ENCODE measurements at places on chromosomes 6 and 20.
A peak's percentile ranks its signal among the peaks of the same experiment; 100 is the strongest.

DNA sequence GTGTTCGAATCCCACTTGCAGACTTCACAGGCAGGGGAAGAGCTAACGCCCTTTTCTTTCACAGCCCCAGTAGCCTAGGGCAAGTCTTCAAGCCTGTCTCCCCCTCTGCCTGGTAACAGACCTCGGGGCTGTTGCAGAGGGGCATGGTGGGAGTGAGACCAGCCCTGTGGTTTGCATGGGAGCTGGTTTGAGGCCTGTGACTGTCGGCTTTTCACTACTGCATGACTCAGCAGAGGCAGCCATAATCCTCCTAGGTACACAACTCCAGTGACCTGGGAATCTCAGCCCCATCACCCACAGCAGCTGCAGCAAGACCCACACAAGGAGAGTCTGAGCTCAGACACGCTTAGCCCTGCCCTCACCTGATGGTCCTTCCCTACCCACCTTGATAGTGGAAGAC lies 55.3 kb upstream of the POPDC3 start:
- DNase-seq = no peak

DNA sequence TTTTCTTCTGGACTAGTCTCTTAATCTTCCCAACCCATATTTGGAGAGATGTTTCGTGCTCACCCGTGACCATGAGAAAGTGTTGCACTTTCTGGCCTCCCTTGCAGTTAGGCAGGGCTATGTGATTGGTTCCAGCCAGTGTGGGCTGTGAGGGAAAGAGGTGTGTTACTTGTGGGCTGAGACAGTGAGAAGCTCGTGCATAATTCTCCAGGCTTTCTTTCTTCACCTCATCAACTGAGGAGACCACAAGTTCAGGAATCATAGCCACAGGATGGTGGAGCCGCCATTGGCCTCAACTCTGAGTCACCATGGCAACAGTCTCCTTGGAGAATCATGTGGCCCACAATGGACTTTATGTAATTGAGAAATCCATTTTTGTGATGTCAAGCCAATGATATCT lies 57.5 kb upstream of the FUCA2 start:
- DNase-seq = peak; percentile 68

- peak; percentile 29 for DNase-seq
Measured at GRCh38 chr6:143844006-143844405, 868 bp downstream of the LTV1 start.

DNA sequence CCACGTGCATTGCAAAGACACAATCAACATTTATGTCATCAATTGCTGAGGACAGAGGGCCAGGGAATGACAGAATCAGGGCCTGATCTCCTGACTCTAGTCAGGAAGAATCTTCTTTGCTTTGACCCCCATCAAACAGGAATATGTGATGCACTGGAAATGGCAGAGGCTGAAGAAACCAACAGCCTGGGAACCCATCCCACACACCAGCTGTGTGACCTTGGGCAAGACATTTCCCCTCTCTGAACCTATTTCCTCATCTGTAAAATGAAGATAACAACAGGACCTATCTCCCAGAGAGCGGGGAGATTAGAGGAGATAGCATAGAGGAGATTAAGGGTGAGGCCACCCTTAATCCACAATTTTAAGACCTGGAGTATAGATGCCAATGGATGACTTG lies 1.5 kb downstream of the HNF4A start:
- DNase-seq = no peak

DNA sequence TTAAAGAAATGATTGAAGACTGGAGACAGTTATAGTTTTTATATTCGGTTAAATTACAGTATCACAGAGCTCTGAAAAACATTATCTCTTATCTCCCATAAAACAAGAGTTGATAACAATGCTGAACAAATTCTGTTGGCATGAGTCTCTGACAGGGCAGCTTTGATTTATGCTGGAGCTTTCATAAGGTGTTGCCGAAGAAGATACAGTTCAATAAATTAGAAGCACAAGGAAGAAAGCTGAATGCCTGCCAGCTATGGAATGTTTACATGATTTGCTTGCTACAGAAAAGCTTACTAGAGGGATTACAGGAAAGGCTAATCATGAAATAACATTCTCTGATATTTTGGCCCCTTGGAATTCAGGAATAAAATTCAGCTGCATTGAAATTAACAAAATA lies 431.9 kb upstream of the GJE1 start:
- DNase-seq = no peak

DNA sequence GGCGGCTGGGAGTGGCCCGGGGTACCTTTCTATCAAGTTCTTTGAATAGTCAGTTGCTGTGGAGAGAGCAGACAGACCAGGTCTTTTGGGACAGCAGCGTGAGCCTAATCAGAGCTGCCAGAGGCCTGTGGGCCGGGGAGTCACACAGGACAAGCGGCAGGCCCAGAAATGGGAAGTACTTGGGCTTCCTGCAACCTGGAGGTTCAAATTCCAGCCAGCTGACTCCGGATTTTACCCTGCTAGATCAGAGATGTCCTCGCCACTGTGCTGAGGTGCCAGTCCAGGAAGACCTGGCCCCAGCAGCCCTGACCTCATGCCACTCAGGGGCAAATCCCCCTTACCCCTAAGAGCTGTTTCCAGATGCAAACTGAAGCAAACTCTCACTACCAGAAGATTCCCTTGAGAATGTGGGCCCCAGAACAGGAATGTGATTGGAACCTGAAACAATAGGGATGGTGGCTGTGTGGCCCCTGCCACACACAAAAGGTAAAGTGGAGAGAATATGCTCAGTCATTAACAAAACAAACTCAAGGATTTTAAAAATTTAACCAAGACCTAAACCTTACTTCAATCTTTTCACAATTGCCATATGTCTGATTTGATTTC lies 9.7 kb downstream of the BEND3 start:
- peak; percentile 46 for DNase-seq

DNA sequence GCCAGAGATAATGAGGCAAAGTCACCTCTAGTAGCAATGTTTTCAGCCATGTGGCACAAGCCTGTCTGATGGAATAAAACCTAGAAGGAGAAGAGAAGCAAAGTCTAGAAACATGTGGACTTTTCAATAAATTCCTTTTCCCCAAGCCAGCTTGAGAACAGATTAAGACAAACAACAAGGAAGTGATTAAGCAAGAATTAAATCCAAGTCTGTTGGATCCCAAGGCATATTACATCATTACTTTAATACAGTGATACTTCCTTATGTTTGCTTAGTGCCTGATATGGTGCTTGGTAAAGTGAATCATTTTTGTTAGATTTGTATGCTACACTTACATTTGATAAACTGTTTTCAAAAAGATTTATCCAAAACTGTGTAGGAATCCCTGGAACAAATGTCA lies 260.3 kb upstream of the FAM83B start:
- DNase-seq = no peak

GRCh38 chr6:154187714-154188113 lies 148.7 kb downstream of the OPRM1 start:
- DNase-seq = no peak

DNA sequence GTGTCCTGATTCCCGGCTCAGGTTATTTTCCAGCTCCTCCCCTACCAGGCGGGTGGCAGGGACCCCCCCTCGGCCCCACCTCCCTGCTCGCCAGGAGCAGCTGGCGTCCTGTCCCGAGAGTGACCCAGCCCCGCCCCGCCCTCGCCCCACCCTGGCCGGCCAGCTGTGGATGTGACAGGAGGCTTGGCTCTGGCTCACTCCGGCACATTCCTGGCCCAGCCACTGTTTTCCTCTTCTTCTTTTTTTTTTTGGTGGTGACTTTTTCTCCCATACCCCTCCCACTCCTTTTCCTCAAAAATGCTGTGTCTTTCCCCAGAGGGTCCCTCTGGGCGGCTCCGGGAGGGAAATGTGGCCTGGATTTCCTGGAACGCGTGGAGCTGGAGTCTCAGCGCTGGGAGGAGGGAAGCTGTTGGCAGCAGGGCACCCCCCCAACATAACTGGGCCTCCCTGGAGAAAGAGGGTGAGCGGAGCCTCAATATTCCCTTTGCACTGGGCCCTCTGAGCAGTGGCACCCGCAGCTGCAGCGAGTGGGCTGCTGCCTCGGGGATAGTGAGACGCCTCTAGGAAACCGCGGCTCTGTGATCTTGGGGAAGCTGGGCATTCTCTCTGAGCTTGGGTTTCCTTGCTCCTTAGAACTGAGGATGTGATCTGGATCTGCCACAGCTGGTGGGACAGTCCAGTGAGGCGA lies 28.3 kb upstream of the CSNK2A1 start:
- DNase-seq = no peak

DNA sequence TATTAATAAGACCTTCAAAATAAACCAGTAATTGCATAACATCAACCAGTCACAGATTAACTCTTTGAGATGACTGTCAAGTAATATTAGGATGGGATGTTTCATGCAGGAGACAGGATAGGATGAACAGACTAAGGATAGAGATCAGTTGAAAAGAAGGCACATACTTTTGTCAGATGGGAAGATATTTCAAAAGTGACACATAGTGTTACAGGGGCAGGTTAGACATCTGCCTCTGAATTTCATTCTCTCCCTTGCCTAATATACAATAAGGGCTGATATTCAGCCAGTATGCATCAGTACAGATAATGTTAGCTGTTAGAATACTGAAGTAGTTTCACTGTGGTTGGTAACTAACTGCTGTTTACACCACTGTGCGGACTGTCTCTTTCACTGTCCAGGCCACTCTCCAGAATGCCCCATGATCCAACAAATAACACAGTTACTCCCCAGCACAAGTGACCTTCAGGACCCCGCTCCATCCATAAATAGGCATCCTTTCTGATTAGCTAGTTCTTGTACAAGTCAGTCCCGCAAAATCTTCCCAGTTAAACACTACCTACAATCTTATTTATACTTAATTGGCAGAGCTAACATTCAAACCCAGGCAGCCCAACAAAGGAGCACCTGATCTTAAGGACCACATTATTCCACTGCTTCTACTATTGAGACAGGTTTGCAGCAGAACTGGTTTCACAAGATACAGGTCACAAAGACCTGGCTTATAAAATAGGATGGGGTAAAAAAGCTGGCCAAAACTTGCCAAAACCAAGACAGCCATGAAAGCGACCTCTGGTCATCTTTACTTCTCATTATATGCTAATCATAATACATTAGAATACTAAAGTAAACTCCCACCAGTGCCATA lies 21.9 kb upstream of the PLN start:
- no peak for DNase-seq

DNA sequence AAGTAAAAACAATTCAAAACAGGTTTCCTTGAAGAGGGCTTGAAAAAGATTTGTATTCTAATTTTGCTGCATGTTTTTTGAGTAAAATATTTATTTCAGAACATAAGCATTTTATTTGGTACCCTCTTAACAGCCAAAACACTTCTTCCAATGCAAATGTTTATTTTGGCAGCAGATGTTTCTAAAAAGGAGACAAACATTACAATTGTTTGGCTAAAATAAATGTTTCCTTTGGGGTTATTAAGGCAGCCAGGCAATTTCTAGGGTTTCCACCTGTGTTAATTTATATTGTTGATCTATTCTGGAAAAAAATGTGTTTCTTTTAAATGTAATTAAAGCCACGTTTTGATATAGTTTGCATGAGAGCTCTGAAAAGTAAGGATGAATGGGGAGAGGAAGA lies 56.6 kb downstream of the ARID1B start:
- no peak for DNase-seq

- no peak for DNase-seq
Measured at GRCh38 chr6:96975852-96976251, 51.3 kb downstream of the KLHL32 start.

DNA sequence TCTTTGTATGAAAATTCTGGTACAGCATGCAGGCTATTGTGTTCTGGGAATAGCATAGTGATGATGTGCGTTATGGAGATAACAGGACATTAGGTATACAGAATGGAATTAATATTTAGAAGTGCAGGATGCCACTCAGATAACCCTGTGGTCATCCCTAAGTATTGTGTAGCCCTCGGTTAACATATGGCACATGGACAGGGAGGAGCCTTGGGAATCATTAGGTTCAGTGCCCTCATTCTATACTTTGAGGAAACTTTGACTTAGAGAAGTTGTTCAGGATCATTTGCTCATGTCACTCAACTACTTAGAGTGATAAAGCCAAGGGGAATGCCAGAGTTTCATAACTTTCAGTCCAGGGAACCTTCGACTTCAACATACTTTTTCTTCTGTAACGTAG lies 185.9 kb downstream of the UST start:
- no peak for DNase-seq

DNA sequence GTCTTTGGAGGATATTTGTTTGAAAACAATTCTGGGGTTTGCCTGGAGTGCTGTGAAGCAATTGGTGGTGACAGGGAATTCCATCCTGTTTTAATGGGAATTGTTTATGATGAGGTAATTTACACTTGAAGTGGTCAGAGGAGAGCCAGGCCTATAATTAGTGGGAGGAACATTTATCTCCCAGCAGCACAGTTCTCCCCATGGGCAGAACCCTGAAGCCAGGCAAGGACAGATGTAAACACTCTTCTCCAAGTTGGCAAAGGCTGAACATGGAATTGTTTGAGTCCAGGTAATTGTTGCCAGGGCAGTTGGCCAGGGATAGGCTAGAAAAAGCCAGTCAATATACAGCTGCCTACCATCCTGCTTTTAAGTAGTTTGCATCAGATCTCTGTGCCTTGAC lies 789.7 kb downstream of the FRK start:
- no peak for DNase-seq
